ENCODE measurements at places on chromosomes 1 and 21. TPM values are rescaled to one million over a fixed set of nuclear protein-coding genes. Genes with fewer than 3 reads are reported as not detected.

TFAP2E gene
- 4.5 TPM for total RNA-seq

- peak; percentile 71 for DNase-seq
Measured at GRCh38 chr1:172429331-172430127, 9.0 kb downstream of the C1orf105 start.

DNA sequence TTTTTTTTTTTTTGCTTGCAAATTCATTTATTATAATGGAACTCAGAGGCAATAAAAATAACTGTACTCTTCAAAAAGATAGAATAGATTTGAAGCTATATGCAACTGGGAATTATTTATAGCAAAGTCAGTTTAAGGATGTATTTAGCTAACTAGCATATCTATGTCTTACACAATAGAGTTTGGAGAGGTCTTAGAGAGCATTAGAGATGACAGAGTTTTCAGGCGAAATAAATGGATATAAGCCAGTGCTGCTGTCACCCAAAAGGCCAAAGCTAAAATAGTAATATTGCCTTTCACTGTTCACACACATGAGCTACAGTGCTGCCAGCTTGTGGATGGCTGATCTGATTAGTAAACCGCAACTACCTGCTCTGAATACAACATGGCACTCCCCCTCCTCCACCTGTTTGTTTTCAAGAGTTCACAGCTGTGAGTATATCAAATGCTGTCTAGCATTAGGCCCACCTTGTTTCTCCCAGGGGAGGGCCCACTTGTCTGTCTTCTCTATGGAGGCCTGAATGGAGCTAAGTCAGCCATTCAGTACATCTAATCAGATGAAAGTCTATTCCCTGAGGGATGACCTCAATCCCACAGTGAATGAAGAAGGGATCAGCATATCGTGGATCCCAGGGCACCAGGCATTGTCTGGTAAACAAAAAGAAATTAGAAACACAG lies 25.2 kb upstream of the SSX2IP start:
- no peak for DNase-seq

VCAM1 gene
- not detected for total RNA-seq

DNA sequence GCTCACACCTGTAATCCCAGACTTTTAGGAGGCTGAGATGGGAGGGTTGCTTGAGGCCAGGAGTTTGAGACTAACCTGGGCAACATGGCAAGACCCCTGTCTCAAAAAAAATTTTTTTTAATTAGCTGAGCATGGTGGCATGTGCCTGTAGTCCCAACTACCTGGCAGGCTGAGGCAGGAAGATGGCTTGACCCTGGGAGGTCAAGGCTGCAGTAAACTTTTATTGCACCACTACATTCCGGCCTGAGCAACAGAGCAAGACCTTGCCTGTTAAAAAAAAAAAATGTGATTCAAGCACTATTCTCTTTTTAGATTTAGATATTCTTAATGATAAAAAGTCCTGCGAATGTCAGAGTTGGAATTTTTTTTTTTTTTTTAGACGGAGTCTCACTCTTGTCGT lies 102.5 kb upstream of the L1TD1 start:
- DNase-seq: no peak

ISG15 gene
- total RNA-seq: 28.3 TPM

DNA sequence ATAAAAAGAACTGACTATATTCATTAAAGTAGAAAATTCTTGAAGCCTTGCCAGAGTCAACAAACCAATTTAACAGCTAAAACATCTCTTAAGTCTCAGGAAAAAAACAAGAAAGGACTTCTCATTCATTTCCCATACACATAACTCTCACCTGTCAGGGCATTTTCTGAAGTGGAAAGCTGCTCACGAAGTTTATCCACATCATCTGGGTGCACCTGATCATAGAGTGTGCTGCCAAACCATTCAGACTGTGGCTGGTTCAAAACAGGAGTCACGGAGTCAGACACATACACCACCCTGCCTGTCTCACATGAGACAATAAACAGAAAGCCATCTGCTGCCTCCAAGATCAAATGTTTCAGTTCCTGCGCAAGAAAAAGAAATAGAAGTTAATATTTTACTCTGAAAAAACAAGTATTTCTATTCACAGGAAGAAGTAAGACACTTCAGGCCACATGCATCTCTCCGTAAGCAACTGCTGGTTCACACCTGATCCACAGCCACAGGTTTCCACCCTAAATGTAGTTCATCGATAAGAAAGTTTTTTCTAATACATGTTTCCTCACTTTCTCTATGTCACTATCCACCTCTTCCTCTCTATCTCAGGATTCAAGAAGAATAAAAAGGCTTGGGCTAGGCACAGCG lies 28.2 kb upstream of the CTSK start:
- no peak for DNase-seq

GRCh38 chr1:209766051-209766450 lies 10.2 kb downstream of the TRAF3IP3 start:
- no peak for DNase-seq

GRCh38 chr1:88462488-88463261 lies 221.4 kb upstream of the PKN2 start:
- no peak for DNase-seq

CSMD2 gene
- total RNA-seq: not detected

COL16A1 gene
- total RNA-seq: not detected

- no peak for DNase-seq
Measured at GRCh38 chr1:213998785-213999184, 11.0 kb downstream of the PROX1 start.

DNA sequence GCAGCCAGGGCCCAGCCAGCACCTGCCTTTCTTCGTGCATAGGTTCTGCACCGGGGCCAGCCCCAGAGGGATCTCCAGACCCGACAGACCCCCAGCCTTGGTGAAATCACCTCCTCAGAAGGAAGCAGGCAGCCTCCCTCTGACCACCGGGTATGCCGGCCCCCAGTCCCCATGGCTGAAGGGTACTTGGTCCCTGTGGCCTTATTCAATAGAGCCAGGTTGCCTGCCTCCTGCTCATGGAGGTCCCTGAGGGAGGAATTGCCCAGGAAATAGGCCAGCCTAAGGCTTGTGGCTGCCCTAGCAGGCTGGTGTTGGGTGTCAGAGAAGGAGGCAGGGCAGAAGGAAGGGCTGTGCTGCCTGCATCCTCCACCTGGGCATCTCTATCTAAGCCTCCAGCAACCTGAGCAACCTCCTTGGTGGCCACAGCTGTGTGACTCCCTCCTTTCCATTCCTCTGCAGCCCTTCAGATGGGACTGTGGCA lies 338.2 kb upstream of the VAMP3 start:
- no peak for DNase-seq

DNA sequence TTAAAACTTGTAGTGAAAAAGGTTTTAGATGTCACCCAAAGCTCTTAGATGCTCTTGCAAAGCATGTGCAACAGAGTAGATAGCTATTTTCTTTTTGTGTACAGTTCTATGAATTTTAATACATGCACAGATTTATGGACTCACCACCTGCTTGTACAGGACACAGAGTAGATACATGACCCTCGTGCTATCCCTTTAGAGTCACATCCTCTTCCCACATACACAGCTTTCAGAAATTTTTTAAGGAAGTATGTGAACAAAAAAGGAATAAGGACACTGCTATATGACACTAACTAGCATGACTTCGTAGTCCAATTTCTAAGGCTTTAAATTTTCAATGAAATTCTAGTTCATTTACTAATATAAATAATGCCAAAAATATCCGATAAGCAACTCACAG lies 60.9 kb downstream of the ABL2 start:
- DNase-seq: no peak

- DNase-seq: no peak
Measured at GRCh38 chr1:232574889-232575762, 54.8 kb downstream of the SIPA1L2 start.

DNA sequence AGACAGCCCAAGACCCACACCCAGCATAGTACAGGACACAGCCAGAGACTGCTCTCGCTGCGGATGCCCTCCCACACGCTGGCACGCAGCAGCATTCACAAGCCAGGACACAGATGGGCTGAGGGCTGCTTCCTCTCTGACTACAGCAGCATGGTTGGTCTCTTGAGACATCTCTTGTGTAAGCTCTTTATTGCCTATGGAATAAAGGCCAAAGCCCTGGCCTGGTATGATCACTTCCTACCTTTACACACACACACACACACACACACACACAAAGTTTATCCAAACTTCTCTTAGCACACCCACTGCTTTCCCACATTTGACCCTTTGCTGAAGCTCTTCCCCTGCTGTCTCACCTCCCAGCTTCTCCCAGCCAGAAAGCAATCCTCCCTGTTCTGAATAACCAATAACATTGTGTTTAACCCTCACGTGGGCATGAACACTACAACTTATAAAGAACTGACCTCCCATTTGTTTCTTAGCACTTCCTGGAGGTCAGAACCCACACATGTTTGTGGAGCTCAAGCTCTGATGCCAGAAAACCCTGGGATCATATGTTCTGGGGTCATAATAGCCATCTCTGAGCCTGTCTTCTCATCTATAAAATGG lies 1.2 kb upstream of the LUZP1 start:
- DNase-seq: peak; percentile 69

- DNase-seq: no peak
Measured at GRCh38 chr1:214514032-214514818, 37.2 kb downstream of the PTPN14 start.

SMIM1 gene
- total RNA-seq: 9.0 TPM

- DNase-seq: no peak
Measured at GRCh38 chr1:112628516-112628915, 8.9 kb downstream of the CAPZA1 start.

DNA sequence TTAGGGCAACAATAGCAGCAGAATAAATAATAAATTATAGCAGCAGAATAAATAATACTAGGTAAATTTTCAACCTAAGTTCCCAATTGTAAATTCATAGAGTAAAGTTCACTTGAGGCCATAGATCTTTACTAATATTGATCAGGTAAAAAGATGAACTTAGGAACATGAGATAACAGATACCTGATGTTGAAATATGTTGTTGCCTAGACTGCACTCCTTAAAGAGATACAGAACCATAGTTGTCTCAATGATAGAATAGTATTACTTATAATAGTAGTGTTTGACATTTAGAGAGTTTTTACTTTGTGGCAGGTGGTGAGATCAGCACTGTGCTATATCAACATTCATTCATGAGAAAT lies 378 bp upstream of the F13B start:
- no peak for DNase-seq

DNA sequence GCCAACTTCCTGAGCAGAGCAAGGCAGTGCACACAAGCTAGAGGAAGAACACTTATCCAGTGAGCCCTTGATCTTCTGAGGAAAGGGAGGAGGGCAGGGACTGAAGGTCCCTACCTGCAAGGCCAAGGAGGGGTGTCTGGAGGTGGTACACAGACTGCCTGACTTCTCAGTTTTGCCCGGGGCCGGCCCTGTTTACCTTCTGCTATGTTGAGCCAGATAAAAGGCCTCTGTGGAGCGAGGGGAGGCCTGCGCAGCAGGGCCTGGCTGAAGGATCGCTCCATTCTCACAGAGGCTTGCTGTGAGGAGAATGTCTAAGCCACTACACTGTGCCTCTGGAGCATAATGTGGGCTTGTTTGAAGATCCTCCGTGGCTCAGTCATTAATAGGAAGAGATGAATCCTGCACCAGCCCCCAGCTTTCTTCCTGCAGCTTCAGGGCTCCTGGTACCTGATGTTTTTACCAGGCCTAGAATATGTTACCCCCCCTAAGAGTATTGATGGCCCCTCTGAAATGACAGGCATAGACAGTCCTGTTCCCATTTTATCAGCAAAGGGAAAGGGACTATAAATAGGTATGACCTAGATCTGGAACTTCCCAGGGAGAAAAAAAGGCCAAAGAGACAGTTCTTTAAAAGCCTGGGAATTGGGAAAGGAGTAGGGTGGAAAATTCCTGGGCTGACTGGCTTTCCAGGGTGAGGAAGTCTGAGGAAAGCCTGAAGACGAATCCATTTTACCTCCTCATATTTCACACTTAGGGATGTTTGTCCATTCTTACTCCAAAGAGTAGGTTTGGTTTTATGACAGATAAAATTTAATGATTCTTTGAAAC lies 4.7 kb downstream of the POGK start:
- DNase-seq: no peak

DPYD gene
- 19.0 TPM for total RNA-seq

LIPI gene
- total RNA-seq: not detected

- DNase-seq: no peak
Measured at GRCh38 chr21:23968008-23968407, 1639.3 kb downstream of the MRPL39 start.

DNA sequence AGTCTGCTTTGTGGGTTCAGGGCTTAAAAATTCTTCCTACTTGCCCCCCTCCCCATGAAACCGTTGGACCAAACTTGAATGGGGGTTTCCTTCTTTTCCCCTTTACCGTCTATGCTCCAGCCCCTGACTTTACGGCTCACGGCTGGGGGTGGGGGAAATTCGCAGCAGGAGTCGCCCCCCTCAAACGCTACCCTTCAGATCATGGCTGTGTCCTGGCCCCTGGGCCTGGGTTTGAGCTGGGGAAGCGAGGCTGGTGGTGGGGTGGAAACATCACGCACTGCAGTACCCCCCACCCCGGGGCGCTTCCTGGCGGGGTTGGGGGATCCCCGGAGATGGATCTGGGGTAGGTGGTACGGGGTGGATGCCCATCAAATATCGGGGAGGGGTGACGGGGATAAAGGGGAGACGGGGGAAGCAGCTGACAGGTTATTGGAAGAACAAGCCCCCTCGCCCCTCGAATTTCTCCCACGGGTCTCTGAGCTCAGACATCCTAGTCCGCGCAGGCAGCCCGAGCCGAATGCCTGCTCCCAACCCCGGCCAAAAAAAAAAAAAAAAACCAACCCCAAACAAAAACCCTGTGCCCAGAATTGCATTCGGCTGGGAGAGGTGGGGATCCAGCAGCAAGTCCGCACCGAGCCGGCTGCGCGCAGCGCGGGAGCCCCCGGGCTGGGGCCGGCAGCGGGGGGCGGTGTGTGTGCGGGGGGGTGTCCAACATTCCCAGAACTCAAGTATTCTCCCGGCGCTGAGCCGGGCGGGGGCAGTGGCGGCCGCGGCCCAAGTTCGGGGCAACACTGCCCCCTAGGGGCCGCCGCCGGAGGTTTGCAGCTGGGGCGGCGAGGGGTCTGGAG lies 59.0 kb upstream of the ACOT11 start:
- peak; percentile 83 for DNase-seq

DNA sequence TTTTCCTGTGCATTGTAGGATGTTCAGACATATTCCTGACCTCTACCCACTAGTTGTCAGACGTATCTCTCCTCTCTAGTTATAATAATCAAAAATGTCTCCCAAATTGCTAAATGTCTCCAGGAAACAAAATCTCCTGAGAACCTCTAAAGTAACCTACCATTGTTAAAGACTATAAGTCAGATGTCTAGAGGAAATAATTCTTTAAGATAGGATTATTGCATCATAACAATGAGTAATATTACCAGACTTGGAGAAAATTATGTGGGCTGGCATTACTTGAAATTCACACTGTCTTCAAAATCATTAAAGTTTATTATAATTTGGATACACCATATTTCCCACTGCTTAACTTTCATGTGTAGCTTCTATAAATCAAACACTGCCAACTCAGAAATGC lies 643.0 kb upstream of the ADGRL2 start:
- no peak for DNase-seq
